SK-N-SH (cell line): ENCODE measurements at places on chromosomes 16 and 17. TPM values are rescaled to one million over a fixed set of nuclear protein-coding genes. Genes with fewer than 3 reads are reported as not detected.

- no peak for DNase-seq
Measured at GRCh38 chr17:30557916-30558685, 80.9 kb downstream of the GOSR1 start.

GRCh38 chr16:62829607-62830006 lies 793.4 kb upstream of the CDH8 start:
- DNase-seq, result no peak

GRCh38 chr16:1460602-1461138 lies 14.2 kb downstream of the CLCN7 start:
- DNase-seq, result no peak

DNA sequence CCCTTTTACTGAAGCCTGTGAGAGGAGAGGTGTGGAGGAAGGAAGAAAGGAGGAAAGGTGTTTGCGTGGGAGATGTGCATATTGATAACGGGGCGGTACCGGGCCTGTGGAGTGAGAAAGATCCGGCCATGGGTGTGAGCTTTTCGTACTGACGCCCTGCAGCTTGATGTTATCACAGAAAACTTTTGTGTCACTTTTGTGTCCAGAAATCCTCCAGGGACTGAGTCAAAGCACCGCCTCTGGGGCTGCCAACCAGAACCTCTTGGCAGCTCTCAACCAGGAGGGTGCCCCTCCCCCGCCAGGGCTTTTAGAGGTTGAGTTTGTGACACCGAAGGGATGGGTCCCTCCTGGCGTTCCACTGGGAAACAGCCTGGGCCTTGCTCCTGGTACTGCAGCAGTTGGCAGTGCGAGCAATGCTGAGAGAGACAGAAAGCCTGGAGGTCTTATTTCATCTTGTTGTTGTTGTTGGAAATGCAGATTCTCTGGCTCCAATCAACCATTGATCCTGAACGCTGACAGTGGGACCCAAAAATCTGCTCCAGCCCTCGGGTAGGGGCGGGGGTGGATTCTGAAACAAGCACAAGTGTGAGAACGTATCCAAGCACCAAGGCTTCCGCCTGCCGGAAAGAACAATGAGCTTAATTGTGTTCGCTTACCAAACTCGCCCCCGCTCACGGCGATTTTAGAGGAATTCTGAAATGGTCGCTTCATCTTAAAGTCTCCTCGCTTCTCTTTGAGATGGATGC lies 65.0 kb downstream of the CRISPLD2 start:
- DNase-seq, result no peak

DNA sequence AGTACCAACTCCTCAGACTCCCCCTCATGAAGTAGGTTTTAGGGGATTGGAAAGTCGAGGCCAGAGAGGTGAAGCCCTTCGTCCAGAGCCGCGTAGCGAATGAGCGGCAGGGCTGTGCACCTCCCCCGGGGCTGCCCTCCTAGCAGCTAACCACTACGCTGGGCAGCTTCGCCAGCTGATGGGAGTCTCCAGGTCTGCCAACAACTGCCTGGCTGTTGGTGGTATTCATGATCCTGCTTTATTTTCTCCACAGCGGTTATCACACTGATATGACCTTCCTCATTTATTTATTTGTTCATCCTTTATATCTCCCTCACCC lies 773 bp upstream of the NETO2 start:
- no peak for DNase-seq

GRCh38 chr17:48973806-48974205 lies 5.4 kb upstream of the GIP start:
- no peak for DNase-seq

DNA sequence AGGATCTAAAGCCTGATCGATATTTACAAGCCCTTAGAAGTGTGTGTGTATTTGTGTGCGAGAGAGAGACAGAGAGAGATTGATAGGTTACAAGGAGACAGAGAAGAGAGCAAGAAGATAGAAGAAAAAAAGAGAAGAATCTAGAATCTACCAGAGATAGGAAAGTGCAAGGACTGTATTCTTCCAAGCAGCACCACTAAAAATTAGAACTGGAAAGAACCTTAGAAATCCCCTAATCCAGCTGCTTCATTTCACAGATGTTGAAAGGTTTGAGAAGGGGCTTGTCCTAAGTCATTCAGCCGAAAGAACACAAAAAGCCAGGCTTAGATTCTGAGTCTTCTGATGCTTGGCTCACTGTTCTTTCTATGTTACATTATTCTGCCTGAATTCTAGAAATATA lies 92.2 kb downstream of the HS3ST3A1 start:
- DNase-seq, result no peak

- no peak for DNase-seq
Measured at GRCh38 chr17:882827-883585, 96.6 kb downstream of the NXN start.

- no peak for DNase-seq
Measured at GRCh38 chr17:72724267-72724666, 368.2 kb downstream of the SLC39A11 start.

DNA sequence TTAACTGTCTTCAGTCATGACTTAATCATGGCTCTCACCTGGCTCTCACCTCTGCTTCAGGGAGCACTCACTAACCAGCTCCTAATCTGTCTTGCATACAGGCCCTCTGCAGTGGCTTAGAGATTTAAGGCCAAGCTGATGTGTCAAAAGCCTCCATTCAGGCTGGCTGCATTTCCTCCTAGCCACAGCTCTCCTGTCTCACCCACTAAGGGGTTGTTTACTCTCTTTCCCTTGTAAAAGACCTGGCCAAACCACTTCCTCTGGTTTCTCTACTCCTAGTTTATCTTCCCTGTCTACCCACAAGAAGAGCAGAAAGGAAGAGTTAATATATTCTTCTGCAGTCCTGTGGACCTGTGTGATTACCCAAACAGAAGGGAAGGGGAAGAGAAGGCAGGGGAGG lies 9.3 kb upstream of the ASIC2 start:
- no peak for DNase-seq

GRCh38 chr16:4257646-4258556 lies 14.9 kb downstream of the TFAP4 start:
- DNase-seq, result no peak

- peak; percentile 17 for DNase-seq
Measured at GRCh38 chr16:74738113-74738541, 36.5 kb downstream of the FA2H start.

DNA sequence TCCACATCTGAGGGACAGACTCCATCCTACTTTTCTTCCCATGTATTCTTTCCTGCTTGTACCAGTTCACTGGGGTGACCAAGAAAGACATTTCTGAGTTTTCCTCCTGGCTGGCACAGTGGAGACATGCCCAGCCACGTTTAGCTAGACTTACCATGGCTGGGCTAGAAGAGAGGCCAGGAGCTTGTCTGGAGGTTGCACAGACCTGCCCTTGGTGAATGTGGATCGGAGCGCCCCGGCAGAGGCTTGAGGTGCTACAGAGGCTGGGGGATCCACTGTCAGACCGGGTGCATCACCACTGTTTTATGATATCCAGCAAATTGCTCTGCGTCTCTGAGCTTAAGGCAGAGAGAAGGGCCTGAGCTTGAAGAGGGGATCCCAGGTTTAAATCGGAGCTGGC lies 3.5 kb downstream of the IL4R start:
- DNase-seq, result no peak

DNA sequence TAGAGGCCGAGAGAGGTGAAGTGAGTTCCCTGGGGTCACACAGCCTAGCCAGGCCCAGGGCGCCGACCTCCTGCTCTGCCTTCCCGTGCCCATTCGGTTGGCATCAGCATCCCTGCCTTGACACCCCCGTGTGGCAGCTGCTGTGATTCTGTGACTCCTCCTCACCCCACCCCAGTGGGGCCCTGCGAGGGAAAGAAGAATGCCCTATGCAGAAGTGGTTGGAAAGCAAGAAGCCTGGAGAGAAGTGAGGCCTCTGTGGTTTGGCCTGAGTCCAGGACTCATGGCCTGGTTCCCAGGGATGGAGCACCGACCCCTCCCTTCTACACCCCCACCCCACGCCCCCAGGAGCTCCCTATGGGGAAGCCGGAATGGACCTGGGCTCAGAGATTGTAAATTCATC lies 296.2 kb downstream of the SEC14L1 start:
- peak; percentile 71 for DNase-seq

DNA sequence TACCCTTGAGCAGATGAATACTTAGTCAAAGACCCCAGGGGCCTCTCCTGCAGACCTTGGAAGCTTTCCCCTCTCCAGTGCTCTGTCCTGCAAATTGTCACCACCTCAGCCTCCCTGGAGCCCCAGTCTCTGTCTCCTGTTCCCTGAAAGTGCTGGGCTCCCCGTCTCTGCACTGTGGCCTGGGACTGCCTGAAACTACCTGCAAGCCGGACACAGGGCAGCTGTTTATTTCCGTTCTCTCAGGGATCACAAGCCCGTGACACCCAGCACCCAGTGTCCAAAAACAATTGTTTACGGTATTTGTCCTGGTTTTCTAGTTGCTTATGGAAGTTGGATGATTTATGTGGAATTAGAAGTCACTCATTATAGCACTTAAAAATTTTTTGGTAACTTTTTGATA lies 81.6 kb upstream of the CHMP6 start:
- no peak for DNase-seq

- no peak for DNase-seq
Measured at GRCh38 chr16:19365486-19365885, 52.2 kb upstream of the TMC5 start.

DNA sequence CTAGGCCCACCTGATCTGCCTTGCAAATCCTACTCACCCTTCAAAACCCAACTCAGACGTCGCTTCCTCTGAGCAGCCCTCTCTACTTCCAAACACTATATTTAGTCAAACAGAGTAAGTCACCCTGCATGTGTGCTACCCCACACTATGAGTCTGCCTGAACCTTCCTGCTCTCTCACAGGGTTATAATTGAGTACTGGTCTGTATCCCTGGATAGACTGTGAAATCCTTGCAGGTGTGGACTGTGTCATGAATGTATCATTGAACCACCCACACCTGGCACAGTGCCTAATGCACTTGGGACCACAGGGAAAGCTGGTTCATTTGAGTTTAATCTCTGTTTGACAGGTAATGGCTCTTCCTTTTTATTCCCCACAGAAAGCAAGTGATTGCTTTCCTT lies 3.4 kb downstream of the FBXO39 start:
- no peak for DNase-seq

DNA sequence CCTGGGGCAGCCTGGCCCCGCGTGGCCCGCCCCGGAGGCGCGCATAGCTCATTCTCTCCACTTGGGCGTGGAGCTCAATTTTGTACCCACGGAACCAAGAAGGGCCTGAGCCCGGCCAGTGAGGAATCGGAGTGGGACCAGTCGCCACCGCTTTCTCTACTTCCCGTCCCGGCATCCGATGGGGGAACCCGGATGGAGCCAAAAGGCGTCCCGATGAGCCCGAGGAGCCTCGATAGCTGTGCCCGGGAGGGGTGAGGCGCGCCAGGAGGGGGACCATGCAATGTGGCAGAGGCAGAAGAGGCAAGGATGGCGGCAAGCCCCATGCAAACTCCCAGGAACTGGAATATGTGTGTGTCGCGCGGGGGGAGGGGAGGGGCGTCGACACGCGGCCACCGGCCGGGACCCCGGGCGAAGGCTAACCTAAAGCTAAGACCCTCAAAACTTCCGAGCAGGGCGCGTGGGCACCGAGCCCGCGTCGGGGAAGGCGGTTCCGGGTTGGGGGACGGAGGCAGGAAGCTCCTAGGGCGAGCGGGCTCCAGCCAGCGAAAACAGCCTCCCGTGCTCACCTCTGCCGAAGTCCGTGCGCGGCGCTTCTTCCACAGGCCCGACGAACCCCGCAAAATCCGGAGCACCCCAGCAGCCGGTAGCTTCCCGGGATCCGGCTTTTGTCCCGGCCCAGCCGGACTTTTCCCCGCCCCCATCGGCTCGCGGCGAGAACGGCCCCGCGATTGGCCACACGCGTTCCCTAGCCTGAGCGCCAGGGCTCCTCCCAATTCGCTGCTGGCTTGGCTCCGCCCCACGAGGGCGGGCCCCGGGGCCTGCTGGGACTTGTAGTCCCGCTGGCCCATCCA lies at the start of gene ACLY:
TSS of gene ACLY (minus strand) at position 638 of the 851 bp plus-strand sequence. CDS start 5,078 bp downstream, outside the sequence.
- DNase-seq, result peak; percentile 99

- DNase-seq, result peak; percentile 16
Measured at GRCh38 chr16:11400076-11400475, 54.8 kb downstream of the RMI2 start.

GRCh38 chr16:66916518-66916917 lies 2.2 kb downstream of the CDH16 start:
- no peak for DNase-seq

DNA sequence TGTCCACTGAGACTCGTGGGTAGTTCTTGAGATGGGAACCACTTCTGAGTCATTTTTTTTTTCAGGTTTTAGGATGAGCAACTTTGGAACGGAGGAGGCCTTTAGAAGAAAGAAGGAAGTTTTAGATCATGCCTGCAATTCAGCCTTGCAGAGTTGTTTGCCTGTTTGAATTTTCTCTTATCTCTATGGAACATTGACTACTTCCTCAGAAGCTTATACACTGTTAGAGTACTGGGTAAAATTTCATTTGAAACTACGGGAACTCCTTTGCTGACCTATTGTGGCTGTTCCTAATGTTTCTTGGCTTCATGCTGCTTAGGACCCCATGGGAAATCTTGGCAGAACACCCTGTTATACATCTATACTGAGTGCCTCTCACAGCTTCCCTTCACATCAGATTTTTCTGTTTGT lies 70.8 kb downstream of the MAP2K6 start:
- DNase-seq, result no peak

DNA sequence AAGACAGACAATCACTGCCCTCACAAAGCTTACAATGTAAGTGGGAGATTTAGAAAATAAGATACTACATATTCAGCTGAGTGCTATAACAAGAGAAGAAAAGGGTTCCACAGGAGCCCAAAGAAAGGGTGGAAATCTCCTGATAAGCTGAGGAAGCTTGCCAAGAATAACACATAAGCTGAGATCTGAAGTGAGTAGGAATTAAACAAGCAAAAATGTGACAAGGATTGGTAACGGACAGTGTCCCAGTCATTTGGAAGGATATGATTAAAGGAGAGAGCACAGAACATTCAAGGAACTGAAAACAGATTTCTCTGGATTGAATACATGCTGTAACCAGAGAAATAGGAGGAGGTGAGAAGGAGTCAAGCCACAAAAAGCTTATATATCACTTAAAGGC lies 13.0 kb downstream of the CDYL2 start:
- DNase-seq, result no peak

DNA sequence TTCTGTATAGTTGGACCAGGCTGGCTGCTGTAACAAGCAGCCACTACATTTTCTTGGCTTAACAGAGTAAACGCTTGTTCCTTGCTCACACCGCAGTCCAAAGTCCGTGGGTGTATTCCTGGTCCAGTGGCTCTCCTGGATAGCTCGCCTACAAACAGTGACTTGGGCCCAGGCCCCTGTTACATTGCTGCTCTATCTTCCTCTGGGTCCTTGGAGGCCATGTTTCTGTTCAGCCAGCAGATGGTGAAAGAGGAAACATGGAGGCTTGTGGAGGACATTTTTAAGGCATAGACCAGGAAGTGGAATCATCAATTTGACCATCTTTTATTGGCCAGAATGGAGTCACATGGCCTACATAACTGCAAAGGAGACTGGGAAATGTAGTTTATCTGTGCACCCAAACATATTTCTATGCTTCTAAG lies 55.1 kb downstream of the ATP2C2 start:
- peak; percentile 44 for DNase-seq

The RAP1GAP2 gene
- 21.0 and 22.0 TPM in 2 replicates for polyA plus RNA-seq

The FOXC2 gene
- 0.37 and 1.3 TPM in 2 replicates for polyA plus RNA-seq

The KRT40 gene
- not detected in 2 replicates for polyA plus RNA-seq

The CHST4 gene
- 0.08 and 0.18 TPM in 2 replicates for polyA plus RNA-seq

The IKZF3 gene
- polyA plus RNA-seq, result not detected in 2 replicates

The MYH1 gene
- 0.03 and 0.06 TPM in 2 replicates for polyA plus RNA-seq
